HCEC 1CT (cell line): ENCODE measurements at places on chromosomes 6 and 20.

- no peak for DNase-seq
Measured at GRCh38 chr6:26401389-26401986, 587 bp upstream of the BTN3A1 start.

GRCh38 chr6:77815531-77815930 lies 162.7 kb downstream of the MEI4 start:
- no peak for DNase-seq

DNA sequence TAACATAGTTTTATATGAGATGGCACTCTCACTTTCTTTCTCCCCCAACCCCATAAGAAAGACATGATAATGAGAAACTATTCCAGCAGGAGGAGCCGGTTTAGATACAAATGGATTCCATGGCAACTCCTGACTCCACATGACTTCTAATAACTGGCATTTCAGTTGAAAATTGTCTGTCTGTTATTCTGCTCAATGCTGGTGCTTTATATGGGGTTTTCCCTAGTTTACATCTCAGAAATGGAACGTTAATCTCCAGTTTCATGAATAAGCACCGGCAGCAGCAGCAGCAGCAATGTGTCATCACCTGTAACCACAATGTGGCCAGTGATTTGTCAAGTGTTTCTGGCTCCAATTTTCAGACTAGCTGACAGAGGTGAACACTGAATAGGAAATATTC lies 8.0 kb upstream of the SIM1 start:
- DNase-seq = peak; percentile 49

- DNase-seq = peak; percentile 16
Measured at GRCh38 chr6:140320081-140321080, 945.9 kb upstream of the CITED2 start.

GRCh38 chr6:166728884-166729530 lies 102.0 kb upstream of the RPS6KA2 start:
- no peak for DNase-seq

DNA sequence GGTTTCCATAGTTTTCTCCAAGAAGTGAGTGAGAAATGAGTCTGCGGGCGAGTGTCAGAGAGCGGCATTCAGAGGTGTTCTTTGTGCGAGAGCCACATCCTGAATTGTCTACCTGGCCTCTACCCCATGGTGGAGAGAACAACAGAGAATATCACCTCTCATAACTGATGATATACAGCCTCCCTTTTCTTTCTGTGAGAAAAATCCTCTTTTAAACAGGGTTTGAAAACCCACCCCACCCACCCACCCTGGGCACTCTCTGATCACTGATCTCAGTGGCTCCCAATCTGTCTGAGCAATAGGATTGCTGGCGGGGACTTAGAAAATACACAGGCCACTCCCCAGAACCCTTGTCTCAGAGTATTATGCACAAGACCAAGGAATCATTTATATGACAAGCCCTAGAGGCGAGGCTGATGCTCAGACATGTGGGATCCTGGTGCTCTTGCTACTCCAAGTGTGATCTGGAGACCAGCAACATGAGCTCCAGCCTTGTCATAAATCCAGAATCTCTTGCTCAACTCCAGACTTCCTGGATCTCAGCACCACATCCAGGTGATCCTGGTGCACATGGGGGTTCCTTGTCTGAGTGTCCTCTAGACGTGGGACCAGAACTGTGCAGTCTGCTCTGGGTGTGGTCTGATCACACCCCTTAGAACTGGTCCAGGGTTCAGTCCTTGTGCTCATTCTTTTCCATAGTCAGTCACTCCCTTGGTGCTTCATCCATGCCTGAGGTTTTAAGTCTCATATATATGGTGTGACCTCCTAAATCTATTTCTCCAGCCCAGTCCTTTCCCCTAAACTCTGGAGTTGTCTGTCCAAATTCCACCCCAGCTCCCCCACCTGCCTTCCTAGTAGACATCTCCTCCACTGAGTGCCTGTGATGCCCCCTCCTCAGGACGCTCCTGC lies 5.3 kb downstream of the HLA-B start:
- DNase-seq = no peak

DNA sequence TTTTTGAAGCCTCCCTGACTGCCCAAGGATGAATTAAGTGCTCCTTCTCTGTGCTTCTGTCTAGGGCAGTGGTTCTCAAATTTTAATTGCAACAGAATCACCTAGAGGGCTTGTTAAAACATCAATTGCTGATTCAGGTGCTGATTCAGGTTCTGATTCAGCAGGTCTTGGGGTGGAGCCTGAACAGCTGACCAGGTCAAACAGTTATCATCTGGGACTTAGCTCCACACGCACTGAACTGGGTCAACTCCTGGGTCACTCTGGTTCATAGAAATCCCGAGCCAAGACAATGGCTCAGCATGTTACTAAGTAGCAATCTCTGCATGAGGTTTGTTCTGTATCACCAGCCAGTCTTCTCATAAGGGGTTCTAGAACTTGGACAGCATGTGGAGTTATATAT lies 192.3 kb downstream of the GJA1 start:
- DNase-seq = no peak

GRCh38 chr6:149433881-149434280 lies 33.8 kb downstream of the SUMO4 start:
- DNase-seq = no peak

DNA sequence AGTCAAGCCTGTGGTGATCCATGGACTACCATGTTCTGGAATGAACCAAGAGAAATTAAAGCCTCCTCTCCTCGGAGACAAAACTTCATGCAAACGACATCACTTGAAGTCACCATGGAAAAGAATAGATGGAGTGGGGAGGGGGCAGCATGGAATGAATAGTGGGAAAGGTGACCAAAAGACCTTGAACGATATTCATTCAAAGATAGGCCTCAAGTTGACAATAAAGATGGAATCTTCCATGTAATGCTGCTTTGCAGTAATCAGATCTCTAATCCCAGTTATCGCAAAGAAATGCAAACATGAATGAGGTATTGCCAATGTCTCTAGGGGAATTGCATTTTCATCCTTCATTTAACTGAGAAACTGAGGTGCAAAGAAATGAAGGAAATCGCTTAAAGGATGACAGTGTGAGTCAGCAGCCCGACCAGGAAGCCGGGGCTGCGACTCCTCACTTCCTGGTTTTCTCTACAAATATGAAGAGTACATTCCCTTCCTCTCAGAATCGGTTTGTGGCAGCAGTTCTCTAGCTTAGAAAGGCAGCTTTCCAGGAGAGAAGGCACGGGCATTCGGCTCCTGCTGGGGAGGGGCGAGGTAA lies 65.6 kb upstream of the RREB1 start:
- no peak for DNase-seq

- DNase-seq = peak; percentile 19
Measured at GRCh38 chr20:36408219-36408618, 102.1 kb downstream of the DLGAP4 start.

DNA sequence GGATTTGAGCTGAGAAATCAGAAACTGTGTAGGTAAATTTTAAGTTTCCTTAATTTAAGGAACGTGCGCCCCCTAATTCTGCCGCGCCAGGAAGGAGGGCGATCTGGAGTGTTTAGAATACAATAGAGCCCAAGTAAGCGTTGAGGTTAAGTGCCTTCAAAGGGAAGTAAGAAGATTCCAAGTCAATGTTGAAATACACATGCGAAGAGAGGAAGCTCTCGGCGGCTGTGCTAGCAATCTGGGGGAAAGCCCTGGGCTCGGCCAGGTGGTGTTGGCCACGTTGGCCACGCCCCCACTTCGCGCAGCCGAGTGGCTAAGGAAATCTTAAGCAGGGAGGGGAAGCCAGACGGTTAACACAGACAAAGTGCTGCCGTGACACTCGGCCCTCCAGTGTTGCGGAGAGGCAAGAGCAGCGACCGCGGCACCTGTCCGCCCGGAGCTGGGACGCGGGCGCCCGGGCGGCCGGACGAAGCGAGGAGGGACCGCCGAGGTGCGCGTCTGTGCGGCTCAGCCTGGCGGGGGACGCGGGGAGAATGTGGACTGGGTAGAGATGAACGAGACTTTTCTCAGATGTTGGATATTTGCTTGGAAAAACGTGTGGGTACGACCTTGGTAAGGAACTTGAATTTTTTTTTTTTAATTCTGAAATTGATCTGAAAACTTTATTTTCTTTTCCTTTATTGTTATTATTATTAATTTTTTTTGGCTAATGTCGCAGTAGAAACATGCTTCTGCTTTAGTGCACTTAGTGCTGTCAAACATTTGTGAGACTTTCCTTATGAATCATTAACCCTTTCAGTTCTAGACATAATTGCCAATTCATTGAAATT lies at the start of gene PRDM1:
TSS of gene PRDM1 (plus strand) at position 353 of the 830 bp plus-strand sequence. CDS start at position 571, 218 bp downstream.
- DNase-seq = peak; percentile 83

- DNase-seq = no peak
Measured at GRCh38 chr6:110180228-110181008, at the start of gene CDC40. CDC40 (plus strand) TSS chr6:110180427; CDS start chr6:110180445, 18 bp downstream.

- no peak for DNase-seq
Measured at GRCh38 chr6:48628316-48628715, 517.3 kb upstream of the PTCHD4 start.

DNA sequence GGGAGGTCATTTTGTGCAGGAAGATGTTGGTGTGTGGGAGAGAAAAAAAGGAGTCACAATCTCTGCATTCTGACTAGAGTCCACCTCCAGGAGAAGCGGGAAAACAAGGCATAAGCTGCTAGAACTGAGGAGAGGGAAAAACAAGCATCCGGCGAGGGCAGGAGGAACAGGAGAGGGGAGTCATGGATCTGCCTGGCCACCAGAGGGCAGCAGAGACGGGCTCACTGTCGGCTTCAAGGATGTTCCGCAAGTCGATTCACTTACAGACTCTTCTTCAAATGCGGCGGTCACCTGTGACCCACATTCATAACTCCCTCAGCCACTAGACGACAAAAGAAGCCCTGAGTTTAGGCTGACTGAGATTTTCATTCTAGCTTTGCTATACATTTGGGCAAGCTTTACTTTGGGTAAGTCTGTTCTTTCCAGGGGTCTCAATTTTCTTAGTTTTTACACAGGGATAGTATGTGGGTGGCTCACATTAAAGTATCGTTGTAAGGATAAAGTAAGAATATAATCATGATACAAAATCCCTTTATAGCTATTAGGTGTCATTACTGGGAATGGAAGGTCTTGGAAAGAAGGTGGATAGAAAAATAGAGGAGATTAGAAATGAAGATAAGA lies 6.6 kb upstream of the BTNL2 start:
- DNase-seq = peak; percentile 51

- no peak for DNase-seq
Measured at GRCh38 chr6:123764722-123765121, 38.9 kb upstream of the NKAIN2 start.

DNA sequence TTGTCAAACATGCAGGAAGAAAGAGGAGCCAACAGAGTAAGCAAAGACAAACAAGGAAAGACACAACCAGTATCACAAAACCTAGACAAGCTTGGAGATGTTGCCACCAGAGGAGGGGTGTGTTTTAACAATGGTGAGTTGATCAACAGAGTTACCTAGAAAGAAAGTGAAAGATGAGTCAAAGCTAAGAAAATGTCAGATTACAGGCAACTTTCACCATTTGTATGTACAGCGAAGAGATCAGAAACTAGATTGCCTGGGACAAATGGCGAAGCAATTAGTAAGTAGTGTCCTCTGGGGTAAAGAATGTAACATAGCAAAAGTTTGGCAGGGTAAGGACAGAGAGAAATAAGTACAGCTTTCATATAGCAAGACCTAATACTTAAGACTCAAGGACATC lies 51.6 kb upstream of the POU3F2 start:
- DNase-seq = no peak

GRCh38 chr20:58078741-58079522 lies 149.5 kb downstream of the ANKRD60 start:
- no peak for DNase-seq

DNA sequence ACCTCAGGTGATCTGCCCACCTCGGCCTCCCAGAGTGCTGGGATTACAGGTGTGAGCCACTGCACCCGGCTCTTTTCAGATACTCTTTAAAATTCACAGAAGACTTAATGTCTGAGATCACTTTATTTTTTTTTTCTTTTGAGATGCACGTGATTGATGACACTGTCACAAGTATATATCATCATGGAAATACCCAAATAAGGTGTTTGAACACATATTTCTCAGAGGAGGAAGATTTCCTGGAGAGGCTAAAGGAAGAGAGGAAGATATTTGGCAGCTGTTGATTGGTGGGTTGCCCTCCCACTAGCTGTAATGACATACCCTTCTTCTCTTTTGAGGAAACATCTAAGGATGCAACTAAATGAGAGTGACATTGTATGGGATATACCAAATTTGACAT lies 225.9 kb upstream of the CITED2 start:
- no peak for DNase-seq

DNA sequence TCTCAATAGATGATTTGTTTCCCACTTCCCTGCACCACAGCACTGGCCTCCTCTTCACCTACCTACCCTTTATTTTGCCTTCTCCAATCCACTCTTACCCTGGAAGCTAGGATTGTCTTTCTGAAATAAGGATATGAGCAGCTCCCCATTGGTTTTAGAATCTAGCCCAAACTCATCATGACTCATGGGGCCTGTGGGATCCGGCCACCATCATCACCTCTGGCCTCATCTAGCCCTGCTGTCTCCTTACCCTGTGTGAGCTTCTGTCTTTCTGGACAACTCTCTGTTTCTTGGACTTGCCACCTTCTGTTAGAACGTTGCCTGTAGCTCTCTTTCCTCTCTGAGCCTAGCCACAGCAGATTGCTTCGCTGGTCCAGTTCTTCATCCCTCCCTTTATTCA lies 277.1 kb downstream of the PAX1 start:
- no peak for DNase-seq

GRCh38 chr6:86913795-86914194 lies 23.5 kb upstream of the HTR1E start:
- DNase-seq = no peak

GRCh38 chr6:106618324-106618723 lies 11.0 kb downstream of the RTN4IP1 start:
- no peak for DNase-seq

GRCh38 chr6:87297119-87297518 lies 25.3 kb upstream of the SMIM8 start:
- peak; percentile 56 for DNase-seq

GRCh38 chr20:33947709-33948295 lies 45.9 kb upstream of the RALY start:
- DNase-seq = peak; percentile 39

- no peak for DNase-seq
Measured at GRCh38 chr20:32518593-32519380, 66.3 kb downstream of the NOL4L start.

- DNase-seq = peak; percentile 85
Measured at GRCh38 chr6:52610745-52611355, 34.0 kb upstream of the TRAM2 start.
